ENCODE measurements at places on chromosomes 7 and 10.

GRCh38 chr7:98203261-98203963 lies 7.8 kb upstream of the BHLHA15 start:
- no peak for DNase-seq

GRCh38 chr7:2645274-2645868 lies 13.6 kb downstream of the TTYH3 start:
- DNase-seq = no peak

DNA sequence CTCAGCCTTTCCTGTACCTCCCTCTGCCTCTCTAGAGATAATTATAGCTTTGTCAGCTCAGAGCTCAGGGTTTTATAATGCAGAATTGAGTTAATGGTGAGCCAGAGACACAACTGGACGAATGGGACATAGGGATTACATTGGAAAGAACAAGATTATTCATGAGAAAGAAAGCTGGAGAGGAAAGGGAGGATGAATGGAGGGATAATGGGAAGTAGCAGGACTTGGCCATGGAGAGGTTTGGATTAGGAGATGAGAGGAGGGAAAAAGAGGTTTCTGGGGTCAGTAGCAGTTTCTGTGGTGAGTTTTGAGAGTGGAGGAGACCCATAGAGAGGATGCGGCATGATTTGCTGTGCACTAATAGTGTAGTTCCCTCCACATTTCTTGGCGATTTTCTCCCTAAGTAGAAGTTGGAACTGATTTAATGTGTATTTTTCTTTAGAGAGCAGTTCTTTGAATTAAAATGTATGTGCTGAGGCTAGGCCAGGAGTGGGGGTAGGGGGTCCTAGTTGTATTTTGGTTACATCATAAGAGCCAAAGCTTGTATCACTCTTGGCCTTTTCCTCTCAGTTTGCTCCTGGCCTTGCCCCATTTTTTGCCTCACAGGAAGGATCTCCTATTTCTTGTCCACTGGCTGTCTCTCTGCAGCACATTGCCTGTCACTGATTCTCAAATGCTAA lies 107.4 kb downstream of the MKX start:
- no peak for DNase-seq

DNA sequence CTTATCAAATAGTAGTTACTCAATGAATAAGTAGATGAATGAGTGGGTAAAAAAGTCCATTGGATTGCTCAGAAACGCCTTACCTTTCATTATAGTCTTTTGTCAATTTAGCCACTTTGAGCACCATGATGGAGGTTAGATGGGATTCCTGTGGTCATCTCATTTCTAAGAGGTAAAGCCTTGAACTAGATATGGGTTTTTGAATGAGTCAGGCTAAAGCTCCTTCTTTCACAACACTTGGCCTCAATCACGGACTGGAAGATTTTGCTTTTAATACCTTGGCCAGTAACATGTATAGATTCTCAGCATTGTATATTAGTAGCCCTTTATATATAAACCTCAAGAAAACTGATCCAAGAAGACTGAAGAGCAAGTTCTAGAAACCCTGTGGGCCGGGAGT lies 99.7 kb upstream of the CCDC6 start:
- DNase-seq = peak; percentile 83

DNA sequence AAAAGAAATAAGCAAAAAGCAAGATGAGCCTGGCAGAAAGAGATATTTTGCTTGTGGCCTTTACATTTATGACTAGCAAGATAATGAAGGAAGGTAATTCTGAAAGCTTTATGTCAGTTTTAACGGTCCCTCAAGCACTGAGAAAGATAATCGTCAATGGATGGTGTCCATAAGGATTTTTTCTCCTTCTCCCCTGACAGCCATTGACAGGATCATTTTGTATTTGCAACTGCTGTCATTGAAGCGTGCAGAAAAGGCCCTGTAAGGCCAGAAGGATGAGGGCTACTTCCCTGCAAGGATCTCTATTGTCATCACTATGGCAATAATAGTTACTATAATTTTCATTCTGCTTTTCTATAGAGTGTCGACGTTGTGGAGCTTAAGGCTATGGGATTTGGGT lies 994 bp upstream of the LRGUK start:
- no peak for DNase-seq

DNA sequence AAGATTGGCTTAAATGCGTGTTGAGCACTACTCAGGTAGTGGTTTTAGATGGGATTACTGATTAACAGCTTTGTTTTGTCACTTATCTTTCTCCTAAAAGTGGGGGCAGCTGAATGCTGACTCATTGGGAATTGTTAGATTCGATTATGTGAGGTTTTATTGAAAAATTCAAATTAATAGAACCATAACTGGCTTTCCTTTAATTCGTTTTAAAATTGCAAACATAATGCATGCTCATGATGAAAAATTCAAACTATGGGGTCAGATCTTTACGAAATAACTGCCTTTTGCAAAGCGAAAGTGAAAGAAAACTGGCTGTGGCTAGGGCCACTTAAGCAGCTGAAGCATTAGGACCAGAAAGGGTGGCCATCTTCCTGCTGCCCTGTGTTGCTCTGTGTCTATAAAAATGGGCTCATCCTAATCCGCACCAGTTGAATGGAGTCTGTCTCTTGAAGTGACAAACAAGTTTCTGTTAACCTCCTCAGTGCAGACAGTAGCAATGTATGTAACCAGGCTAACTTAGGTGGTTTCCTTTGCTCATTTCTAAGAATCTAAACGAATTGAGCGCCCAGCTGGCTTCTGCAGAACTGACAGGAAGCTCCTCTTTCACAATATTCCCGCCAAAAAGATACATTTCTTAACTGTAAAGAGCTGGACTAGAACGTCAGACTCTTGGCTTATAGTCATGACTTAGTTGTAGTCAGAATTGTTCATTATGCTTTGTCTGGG lies 27.8 kb downstream of the DENND10 start:
- peak; percentile 69 for DNase-seq

DNA sequence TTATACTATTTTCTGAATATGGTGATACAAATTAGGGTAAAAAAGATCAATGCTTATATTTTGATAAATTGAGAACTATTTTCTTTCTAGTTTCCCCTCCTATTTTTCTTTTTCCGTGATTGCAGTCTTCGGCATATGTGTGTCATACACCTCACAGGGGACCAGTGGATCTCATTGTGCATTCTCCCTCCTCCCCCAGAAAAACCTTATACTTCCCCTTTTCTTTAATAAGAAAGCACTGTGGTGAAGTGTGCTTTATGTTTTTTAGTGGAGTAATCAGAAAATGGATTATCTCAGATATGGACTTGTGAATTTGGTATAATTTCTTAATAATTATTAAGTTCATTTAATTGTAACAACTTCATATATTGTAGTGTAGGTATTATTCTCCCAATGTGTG lies 72.8 kb downstream of the BICC1 start:
- DNase-seq = no peak

DNA sequence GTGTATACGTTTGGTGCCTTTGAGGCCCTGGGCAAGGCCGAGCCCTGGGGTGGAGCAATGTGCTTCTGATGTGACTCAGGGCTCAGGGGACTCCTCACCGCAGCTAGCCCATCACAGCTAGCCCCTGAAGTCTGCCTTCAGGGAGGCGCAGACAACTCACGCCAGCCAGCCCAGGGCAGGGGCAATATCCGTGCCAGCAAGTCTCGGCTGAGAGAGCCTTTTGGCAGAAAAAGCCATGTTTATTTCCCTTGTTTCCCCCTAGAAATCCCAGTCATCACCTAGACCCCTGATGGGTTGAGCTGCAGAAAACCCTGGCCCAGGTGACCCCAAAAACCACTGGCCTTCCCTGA lies 90.4 kb downstream of the CHST15 start:
- no peak for DNase-seq

GRCh38 chr10:116385994-116386809 lies 41.4 kb upstream of the PNLIPRP3 start:
- DNase-seq = peak; percentile 34

DNA sequence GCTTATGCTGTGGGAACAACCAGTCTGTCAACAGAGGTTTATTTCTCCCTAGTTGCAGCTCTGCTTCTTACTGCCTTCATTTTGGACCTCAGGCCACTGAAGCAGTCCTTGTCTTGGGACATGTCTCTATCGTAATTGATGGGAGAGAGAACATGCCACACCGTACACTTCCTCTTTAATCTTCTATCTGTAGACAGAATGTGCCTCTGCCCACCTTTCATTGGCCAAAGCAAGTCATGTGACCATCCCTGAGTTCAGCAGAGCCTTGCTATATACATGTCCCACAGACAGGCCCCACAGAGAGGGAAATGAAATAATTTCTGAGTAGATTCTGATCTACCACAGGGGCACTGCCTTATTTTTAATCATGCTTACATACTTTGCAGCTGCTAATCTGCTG lies 98.0 kb downstream of the KCND2 start:
- DNase-seq = no peak

- DNase-seq = peak; percentile 12
These were observed 642 bp upstream of the PRKG1 start for GRCh38 chr10:51073453-51074237.

GRCh38 chr7:29053105-29053872 lies 93.0 kb downstream of the CPVL start:
- DNase-seq = no peak

GRCh38 chr10:6400821-6401465 lies 179.1 kb downstream of the PRKCQ start:
- no peak for DNase-seq

DNA sequence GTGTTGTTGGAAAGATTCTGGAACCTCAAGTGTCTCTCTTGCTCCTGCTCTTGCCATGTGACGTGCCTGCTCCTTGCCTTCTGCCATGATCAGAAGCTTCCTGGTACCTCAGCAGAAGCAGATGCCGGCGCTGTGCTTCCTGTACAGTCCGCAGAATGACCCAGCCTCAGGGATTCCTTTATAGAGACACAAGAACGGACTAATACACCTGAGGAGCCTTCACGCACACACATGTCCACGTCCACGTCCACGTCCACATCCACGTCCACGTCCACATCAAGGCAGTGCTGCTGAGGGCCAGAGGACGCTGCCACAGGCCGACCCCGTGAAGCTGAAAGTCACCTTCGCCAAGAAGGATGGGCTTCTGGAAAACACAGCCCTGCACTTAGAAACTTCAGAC lies 190.1 kb downstream of the MAD1L1 start:
- DNase-seq = no peak

GRCh38 chr7:4883372-4884144 lies at the start of gene RADIL:
RADIL (minus strand) TSS chr7:4883716; CDS start chr7:4878139, 5,577 bp downstream.
- peak; percentile 81 for DNase-seq

GRCh38 chr7:77425101-77426051 lies 9.2 kb upstream of the GSAP start:
- DNase-seq = peak; percentile 72

GRCh38 chr7:30828591-30828990 lies 57.4 kb downstream of the MINDY4 start:
- no peak for DNase-seq

DNA sequence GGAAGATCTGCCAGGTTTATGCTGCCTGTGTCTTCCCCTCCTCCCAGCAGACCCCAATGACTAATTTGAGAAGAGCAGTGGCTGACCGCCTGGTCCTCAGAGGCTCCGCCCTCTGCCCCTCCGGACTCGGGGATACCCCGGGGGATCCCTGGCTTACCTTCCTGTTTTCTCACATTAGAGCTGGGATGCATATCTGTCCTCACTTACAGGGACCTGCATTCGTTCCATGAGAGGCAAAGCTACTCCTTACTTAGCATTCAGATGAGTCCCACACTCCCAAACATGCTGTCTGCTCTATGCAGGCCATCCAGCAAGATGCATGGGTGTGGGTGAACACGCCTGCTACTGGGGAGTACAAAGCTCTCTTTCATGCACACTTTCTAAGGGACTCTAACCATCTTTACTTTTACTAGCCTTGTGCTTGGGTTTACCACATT lies 24.0 kb downstream of the VOPP1 start:
- DNase-seq = no peak

All from iris pigment epithelial cell (primary cell).